Glutamatergic neuron (in vitro differentiated cells): ENCODE measurements at places on chromosomes 1 and 21. TPM values are rescaled to one million over a fixed set of nuclear protein-coding genes. Genes with fewer than 3 reads are reported as not detected.

GRCh38 chr1:109509176-109510134, at the start of gene AMIGO1:
Gene AMIGO1 (minus strand): TSS chr1:109509727. CDS start chr1:109508912, 815 bp downstream.
- DNase-seq, result peak; percentile 62

DNA sequence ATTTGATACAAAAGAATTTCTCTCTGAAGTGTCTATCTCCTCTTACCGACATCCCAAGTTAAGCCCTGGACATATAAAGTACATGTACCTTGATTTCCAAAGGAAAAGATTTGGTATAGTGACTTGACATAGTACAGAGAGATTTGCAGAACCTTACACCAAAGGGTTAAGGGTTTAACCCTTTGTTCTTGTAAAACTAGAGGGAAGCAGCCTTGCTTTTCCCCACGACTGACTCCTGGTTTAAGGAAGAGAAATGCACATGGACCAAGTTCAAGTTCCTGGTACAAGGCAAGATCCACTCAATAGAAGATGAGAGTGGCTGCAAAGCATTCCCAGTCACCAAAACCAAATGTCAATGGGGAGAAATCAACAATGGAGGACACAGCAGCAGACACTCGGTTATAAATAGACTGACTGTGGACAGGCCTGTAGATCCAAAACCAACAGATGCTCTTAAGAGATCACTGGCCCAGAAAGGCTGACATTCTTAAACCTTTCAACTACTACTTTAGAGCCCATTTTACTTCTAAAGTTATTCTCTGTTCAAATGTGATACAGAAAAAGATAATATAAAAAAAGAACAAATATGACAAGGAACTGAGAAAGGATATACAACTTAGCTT, 69.4 kb downstream of the PUM1 start:
- no peak for DNase-seq

DNA sequence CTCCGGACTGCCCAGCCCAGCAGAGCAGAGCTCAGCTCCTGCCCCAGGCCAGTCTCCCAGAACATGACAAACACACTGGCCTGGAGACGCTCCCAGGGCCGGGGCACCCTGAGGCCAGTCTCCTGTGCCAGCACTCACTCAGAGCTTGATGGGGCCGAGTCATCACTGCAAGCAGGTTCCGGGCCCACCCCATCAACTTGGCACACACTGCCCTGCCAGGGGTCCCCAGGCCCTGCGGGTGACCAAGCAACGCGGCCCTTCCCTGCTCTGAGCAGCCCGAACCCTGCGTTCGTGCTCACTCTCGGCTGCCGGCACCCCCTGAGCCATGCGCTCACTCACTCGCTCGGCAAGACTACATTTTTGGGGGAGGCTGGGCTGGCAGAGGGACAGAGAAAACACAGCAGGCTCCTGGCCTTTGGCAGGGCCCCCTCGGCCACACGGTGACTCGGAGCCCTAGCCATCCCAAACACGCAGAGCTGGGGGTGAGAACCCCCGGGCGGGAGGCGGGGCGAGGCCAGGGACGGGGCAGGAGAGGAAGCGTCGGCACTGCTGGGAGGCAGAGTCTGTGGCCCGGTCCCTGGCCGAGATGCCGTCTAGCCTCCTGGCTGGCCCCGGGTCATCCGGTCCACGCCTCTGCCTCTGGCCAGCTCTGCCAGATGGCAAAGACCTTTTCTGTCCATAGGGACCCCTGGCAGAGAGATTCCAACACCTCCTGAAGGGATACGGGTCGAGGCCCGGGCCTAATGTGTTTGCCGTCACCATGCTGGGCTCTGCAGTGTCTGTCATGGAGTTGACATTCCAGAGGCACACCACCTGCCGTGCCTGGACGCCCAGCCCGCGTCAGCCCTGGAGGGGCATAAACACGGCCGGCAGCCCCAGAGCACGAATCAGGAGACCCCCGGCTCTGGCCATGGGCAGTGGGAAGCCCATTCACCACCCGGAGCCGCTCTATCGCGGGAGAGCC, 68.0 kb downstream of the MEGF6 start:
- DNase-seq, result no peak

DNA sequence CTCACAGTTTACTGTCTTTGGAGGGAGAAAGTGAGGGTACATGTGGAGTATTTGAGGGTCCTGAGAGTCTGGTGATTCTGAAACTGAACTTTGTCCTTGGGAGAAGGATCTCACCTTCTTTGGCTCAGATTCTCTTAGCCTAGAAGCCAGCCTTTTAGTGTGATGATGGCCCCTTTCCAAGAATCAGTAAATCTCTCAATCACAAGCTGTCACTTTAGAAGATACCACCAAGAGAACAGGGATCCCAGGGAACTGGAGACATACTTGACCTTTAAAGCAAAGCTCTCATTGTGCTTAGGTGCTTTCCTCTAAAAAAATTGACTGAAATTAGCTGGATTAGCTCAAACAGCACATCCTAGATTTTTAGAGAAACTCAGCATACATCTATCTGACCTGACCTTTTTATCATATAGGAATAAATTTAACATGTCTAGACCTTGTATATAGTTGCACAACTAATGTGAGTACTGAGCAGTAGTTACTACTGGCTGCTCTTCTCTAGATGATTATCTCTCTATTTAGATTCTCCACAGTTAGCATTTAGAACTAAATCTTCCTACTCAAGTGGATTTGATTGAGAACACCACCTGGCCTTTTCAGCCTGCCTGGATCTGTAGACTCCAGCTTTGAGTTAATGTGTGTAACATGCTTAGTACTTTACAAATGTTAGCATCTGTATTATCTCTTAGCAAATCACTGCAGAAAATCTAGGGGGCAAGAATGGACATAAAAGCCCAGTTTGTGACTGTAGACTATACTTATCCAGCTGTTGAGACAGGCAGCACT, 157.7 kb downstream of the MAST2 start:
- no peak for DNase-seq

- no peak for DNase-seq
Observed at GRCh38 chr21:22582026-22582425, 1583.8 kb downstream of the NCAM2 start.

SPRR3 gene
- total RNA-seq, result not detected

GRCh38 chr1:78619803-78620579, at the start of gene IFI44L:
Gene IFI44L (plus strand): TSS chr1:78620448. CDS start chr1:78627916, 7,468 bp downstream.
- no peak for DNase-seq

SMCP gene
- total RNA-seq, result not detected

OR2L13 gene
- not detected for total RNA-seq

DNA sequence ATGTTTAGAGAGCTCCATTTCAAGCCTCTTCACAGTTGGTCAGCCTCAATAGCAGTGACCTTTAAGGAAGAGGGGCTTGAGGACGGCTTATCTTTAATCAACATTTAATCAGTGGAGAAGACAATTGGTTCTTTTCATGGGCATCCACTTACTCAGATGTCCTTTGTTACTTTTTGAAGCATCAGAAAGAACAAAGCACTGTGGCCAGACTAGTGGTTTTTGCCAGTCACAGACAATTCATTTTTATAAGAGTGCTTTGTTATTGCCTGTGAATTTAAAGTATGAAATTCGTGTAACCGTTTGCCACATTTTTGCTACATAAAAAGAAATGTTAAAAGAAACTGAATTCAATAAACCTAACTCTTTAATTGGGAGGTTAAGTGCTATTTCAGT, 222.8 kb downstream of the TPR start:
- DNase-seq, result no peak

- DNase-seq, result peak; percentile 68
Observed at GRCh38 chr21:42520628-42521253, 7.1 kb downstream of the SLC37A1 start.

DNA sequence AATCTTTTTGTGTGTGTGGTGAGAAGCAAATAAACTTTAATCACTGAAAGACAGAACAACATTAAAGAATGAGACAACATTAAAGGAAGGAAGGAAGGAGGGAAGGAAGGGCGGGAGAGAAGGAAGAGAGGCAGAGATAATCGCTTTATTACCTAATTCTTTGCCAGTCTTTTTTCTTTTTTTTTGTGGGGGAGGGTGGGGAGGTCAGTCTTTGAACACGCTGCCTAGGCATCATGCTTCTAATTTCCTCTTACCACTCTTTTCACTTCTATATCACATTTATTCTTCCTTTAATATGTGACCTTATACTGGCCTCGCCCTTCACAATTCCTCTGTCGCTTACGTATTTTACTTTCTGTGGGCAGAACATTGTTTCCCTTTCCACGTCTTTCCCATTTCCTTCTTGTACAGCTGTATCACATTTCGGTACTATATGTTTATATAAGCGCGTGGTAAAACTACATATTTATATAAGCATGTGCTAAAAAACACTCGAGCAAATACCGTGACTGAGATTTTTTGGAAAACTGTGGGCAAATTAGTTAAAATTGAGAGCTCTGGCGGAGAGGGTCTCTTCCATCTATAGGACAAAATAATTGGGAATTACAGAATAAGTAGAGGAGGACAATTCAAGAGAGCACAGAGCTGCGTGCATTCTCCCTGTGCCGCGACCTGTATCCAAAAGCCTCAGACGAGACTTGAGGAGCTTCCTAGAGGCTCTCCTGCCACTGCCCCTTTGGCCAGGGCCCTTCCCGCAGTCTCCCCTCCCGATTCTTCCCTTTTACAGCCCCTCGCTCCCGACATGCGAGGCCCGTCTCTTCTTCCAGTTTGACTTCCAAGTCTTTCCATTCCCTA, 823 bp upstream of the PRKAA2 start:
- no peak for DNase-seq

- DNase-seq, result no peak
Observed at GRCh38 chr1:229186373-229187056, 84.4 kb upstream of the RAB4A start.

DNA sequence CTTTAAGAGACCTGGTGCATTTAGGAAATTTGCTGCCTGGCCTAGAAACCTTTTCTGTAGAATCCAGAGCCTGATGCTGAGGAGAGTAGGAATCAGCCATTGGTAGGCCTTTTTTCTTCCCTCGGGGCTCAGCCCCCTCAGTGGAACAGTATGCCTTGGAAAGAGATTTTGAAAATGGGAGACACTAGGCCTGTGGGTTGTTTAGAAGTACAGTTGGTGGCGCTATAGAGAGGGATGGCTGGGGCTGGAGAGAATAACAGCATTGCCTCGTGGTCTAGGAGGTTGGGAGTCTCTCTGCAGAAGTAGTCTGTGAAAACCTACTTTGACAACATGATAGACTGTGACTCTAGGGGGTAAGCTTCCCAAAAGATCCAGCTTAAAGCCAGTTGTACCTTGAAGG, 8.2 kb downstream of the KIF2C start:
- DNase-seq, result no peak

- no peak for DNase-seq
Observed at GRCh38 chr1:207844371-207844770, 66.6 kb downstream of the CD34 start.

- no peak for DNase-seq
Observed at GRCh38 chr1:225944951-225945350, 3.9 kb upstream of the LEFTY2 start.

- DNase-seq, result no peak
Observed at GRCh38 chr21:14722841-14723483, 176.8 kb upstream of the SAMSN1 start.

DNA sequence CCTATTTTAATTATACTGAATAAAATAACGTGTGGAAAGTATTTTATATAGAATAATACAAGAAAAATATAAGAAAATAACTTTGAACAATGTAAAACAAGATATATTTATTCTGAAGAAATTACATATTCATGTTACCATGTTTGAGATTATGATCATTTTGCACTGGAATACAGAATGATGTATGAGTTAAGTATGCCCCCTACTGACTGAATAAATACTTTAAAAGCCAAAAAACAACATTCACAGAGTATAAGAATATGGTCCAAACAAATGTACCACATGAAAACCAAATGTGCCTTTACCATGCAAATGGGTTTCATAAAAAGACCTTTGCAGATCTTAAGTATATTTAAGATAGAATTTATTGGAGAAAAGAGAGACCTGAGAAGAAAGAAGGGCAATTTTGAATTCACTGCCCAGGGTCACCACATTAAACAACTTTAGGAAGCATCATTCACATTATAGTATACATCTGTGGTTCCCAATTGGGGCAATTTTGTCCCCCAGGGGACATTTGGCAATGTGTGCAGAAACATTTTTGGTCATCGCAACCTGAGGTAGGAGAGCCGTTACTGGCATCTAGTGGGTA, 136.6 kb upstream of the GFI1 start:
- no peak for DNase-seq

GRCh38 chr1:212688341-212689047, 11.1 kb downstream of the BATF3 start:
- no peak for DNase-seq

TAS1R3 gene
- total RNA-seq, result 1.3 TPM

DNA sequence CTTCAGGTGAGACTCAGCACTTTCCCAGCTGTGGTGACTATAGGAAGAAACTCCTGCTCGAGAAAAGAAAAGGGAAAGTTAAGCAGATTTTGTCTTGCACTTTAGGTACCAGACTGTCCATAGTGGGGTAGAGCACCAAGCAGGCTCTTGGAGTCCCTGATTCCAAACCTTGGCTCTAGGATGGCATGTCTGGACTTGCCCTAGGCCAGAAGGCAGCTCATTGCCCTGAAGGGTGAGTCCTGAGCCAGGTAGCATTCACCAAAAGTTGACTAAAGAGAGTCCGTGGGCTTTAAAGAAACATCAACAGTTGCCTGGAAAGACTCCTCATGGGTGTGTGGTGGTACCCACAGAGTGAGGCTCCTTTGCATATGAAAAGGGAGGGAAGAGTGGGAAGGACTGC, 145.2 kb upstream of the SNX7 start:
- DNase-seq, result no peak

- DNase-seq, result no peak
Observed at GRCh38 chr1:145778146-145778540, 45.8 kb downstream of the RNF115 start.

OLFML2B gene
- 56.5 TPM for total RNA-seq

- DNase-seq, result no peak
Observed at GRCh38 chr1:58714544-58714943, 14.7 kb upstream of the MYSM1 start.

LENEP gene
- 1.3 TPM for total RNA-seq

GRCh38 chr21:31753949-31754707, 22.2 kb upstream of the SCAF4 start:
- DNase-seq, result no peak

DNA sequence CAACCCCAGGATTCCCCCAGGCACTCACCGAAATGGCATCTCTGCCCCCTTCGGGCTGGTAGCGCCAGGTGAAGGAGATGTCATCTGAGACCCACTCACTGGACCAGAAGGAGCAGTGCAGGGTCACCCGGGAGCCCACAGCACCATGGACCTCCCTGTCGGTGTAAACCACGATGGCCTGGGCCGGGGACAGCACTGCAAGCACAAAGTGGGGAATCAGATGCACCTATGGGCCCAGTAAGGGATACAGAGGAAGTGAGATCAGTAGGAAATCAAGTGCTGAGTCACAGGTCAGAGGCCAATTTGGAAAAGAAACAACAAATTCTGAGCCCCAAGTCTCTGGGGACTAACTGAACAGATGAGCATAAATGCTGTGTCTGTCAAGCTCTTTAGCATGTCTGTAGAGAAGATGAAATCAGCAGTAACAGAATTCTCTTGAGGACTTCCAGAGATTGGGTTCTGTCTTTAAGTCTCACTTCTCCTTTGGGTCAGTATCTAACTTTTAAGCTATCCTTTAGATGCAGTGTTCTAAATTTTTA, 2.5 kb downstream of the MPZ start:
- DNase-seq, result peak; percentile 45

DNA sequence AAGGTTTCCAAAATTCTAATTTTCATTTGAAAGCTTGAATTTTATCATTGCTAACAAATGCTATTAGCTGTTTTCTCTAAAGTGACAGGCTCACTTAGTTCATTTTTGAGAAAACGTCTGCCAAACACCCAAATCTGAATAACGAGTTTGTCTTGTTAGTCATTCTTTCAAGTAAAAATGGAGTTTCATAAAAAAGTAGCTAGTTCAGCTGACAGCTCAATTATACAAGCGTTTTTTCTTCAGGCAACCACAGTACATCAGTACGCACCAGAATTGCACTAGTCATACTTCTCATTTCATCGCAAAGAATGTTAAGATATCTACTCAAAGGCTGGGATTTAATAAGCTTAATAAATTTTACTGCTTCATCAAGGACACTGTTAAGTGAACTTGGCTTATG, 72.3 kb upstream of the SLFNL1 start:
- no peak for DNase-seq
